ENCODE measurements at places on chromosomes 12 and 14. TPM values are rescaled to one million over a fixed set of nuclear protein-coding genes. Genes with fewer than 3 reads are reported as not detected.

The ANO4 gene
- total RNA-seq, result 0.94 TPM

The RNASE3 gene
- 0.16 TPM for total RNA-seq

The PMEL gene
- 1.3 TPM for total RNA-seq

The GARIN6 gene
- not detected for total RNA-seq

The SMCO2 gene
- total RNA-seq, result not detected

The TTC7B gene
- 13.1 TPM for total RNA-seq

The DTX1 gene
- 0.09 TPM for total RNA-seq

The RDH12 gene
- 0.16 TPM for total RNA-seq

The OTX2 gene
- not detected for total RNA-seq

The GLIPR1L2 gene
- 0.77 TPM for total RNA-seq

The STAB2 gene
- not detected for total RNA-seq

The PHC1 gene
- 16.6 TPM for total RNA-seq

The WDR89 gene
- total RNA-seq, result 12.4 TPM
